Epithelial cell of alveolus of lung (primary cell): ENCODE measurements at places on chromosomes 4 and X. TPM values are rescaled to one million over a fixed set of nuclear protein-coding genes. Genes with fewer than 3 reads are reported as not detected.

Gene MAGEB2
- not detected in 2 replicates for total RNA-seq

Gene LANCL3
- total RNA-seq, result under 0.01 and 0.26 TPM in 2 replicates

Gene MAGEC2
- not detected in 2 replicates for total RNA-seq

Gene ATP6AP2
- total RNA-seq, result 141 and 167 TPM in 2 replicates

Gene MAGEA4
- not detected in 2 replicates for total RNA-seq

Gene STK32B
- 0.52 and 1.4 TPM in 2 replicates for total RNA-seq

Gene HTR2C
- not detected in 2 replicates for total RNA-seq

Gene STBD1
- total RNA-seq, result 5.0 and 6.9 TPM in 2 replicates

Gene ADH7
- not detected in 2 replicates for total RNA-seq

Gene SLC9B1
- 4.7 TPM in 1 of 2 replicates, not detected in the other for total RNA-seq

Gene TCEAL6
- total RNA-seq, result not detected in 2 replicates

Gene NXF2B
- total RNA-seq, result not detected in 2 replicates

Gene IGSF1
- total RNA-seq, result 0.26 and 0.48 TPM in 2 replicates

Gene MAGEE2
- not detected in 2 replicates for total RNA-seq

Gene SNCA
- 21.2 and 27.5 TPM in 2 replicates for total RNA-seq

Gene TRIM61
- 2.5 and 2.7 TPM in 2 replicates for total RNA-seq
